ENCODE measurements at places on chromosomes 6 and 20.

DNA sequence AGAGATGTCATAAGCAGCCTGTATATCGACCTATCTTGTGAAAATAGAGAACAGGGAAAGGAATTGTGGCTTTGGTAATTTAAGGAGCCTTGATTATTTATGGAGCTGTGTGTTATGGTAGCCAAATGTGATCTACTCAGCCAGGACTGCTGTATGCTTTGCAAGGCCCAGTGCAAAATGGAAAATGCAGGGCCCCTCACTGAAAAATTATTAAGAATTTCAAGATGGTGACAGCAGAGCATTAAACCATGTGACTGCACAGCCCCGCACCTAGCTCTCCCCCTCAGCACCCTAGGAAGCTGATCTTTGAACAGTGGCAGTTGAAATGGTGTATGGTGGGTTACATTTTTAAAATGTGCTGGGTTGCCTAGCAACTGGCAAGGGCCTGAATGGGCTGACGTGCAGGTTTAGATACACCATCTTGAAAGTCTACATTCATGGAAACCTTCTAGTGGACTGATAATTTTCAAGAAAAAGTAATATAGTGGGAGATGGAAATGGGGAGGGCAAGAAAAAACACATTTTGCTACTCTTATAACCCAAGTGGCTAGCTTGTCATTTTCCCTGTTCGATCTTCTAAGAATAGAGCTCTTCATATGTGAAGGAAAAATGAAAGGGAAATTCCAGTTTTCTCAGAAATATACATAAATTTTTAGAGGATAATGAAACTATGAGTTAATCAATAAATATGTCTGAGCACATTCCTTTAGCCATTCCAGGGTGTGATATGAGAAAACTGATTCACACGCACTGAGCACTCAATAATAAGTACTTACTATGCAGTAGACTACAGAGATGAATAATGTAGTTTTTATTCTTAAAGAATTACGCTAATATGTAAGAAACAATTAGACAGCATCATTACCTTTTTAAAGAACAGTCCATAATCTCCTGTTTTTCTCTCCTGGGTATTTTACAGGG, 208.0 kb downstream of the ARHGAP18 start:
- no peak for DNase-seq

DNA sequence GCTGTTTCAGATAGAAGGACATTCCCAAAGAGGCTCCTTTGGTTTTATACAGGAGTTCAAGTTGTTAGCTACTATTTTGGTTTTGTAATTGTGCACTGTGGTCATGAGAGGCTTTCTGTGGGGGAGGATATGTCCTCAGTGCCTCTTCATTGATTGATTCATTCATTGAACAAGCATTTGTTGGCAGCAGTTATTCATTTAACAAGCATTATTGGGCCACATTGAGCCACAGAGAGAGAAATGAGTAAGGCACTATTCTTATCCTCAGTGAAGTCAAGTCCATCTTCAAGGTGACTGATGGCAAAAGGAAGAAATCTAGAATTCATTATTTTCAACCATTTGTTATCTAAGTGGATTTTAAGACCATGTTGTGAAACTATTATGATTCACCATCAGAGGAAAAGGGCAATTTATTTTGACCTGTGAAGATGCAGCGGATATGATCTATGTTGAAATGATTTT, 697.2 kb upstream of the CITED2 start:
- no peak for DNase-seq

DNA sequence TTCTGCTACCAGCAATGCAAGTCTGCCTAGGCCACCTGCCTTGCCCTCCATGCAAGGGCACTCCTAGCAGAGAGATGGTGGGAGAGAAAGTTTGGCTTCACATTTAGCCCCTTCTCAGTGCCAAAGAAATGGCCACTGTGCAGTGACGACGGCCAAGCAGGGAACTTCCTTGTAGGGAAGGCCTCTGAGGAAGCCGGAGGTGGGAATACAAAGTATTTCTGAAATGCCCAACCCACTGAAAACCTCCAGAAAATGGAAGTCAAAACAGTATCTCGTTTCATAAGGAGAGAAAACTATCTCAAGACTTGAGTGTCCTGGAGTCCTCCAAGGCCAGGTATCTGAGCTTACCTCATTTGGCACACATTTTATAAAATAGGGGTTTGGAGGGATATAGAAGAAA, 42.7 kb downstream of the JAG1 start:
- DNase-seq: no peak

- DNase-seq: no peak
These were observed 8.7 kb upstream of the ZSCAN12 start for GRCh38 chr6:28408076-28408802.

DNA sequence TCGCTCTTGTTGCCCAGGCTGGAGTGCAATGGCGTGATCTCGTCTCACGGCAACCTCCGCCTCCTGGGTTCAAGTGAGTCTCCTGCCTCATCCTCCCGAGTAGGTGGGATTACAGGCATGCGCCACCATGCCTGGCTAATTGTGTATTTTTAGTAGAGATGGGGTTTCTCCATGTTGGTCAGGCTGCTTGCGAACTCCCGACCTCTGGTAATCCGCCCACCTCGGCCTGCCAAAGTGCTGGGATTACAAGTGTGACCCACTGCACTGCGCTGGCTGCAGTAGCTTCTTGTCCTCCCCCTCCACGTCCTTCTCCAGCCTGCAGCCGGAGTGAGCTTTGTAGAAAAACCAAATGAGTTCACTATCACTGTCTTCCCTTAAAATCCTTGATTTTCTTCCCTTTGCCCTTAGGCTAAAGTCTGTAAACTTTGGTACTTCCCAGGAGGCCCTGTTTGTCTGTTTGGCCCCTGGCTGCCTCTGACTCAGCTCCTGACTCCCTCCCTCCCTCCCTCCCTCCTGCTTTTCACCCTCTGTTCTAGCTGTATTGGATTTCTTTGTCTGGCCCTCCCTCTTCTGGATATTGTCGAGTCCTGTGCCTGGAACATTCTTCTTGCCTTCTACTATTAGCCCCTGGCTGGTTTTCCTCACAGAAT, 12.9 kb downstream of the PARD6B start:
- no peak for DNase-seq

GRCh38 chr6:158666628-158667359, 16.9 kb downstream of the SYTL3 start:
- DNase-seq: no peak

- DNase-seq: no peak
These were observed 19.0 kb downstream of the HIVEP1 start for GRCh38 chr6:12030993-12031550.

Measured in stimulated activated CD4-positive, alpha-beta T cell treated with anti-CD3 and anti-CD28 coated beads, Interleukin-4, amount 100 ng/mL, for 1 hour (primary cell).